Stimulated activated CD8-positive, alpha-beta memory T cell treated with anti-CD3 and anti-CD28 coated beads, Interleukin-4, amount 100 ng/mL, for 24 hours (primary cell): ENCODE measurements at places on chromosomes 11 and 22.

DNA sequence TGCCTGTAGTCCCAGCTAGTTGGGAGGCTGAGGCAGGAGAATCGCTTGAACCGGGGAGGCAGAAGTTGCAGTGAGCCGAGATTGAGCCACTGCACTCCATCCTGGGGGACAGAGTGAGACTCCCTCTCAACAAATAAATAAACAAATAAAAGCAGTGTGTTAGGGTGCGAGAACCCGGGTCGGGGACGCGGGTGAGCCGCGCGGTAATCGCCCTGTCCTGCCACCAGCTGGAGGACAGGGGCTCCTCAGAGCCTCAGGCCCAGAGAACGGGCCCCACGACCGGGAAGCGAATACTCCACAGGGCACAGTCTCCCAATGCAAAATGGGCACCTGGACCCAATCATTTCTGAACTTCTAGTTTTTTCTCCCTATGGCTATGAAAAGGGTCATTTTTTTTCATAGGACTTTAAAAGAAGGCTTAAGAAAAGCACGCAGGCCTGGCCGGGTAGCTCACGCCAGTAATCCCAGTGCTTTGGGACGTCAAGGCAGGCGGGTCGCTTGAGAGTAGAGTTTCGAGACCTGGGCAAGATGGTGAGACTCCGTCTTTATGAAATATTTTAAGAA, 744 bp upstream of the MCM5 start:
- no peak for DNase-seq

DNA sequence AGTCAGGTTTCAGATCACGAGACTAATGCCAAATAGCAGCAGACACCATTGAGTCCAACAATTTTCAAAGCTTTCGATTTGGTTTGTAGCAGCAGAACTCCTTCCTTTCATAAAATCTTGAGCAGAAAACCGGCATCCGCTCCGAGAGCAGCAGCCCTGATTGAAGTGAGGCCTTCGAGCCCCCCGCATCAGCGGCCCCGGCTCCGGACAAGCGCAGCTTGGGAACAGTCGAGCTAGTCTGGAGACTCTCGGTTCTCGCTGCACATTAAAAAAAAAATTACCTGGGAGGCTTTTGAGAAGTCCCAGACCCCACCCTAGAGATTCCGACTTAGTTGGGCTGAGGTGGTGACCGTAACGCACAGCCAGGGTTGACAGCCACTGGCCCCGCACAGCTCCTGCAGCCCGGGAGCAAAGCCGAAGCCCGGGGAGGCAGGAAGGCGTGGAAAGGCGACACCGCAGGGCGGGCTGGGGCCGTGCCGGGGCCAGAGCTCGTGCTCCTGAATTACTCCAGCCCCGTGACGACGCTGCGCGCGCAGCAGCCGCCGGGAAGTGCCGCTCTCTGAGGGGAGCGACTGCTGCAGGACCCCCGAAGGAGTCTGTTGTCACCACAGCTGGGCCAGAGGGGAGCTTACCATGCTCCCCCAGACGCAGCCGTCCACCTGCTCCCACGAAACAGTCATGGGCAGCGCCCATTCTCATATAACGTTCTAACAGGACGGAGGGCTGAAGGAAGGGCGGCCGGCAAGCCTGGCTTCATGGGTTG, 57.8 kb downstream of the SPATA19 start:
- no peak for DNase-seq

DNA sequence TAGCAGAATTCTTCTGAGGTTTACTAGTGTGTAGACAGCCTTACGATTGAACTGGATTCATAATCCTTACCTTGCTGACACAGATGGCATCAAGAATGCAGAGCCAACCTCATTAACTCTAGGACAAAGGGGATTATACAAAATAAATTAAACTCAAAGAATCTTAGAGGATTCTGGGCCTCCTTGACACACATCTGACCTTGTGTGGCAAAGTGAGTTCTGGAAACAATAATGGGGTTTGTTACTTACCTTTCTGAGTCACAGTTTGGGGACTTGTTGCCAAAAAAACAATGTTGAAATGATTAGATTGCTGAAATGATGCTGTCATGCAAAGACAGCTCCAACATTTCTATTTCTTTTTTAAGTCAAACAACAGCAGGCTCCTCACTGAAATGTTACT, 179.1 kb upstream of the ISX start:
- DNase-seq = no peak

- DNase-seq = no peak
Observed at GRCh38 chr11:78961937-78962701, 387.5 kb upstream of the NARS2 start.

DNA sequence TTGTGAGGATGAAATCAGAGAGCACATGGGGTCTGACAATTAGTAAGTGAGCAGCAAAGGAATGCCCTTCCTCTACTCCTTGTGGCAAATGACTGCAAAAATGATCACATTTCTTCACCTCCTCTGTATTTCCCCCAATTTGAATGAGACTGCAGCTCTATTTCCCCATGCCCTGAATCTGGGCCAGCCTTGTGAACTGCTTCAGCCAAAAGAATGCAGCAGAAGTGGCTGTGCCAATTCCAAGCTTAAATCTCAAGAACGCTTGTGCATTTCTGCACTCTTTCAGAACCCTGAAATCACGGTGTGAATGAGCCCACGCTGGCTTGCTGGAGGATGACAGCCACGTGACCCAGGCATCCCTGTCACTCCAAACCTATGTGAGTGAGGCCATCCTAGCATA, 9.9 kb downstream of the SLC43A3 start:
- no peak for DNase-seq

DNA sequence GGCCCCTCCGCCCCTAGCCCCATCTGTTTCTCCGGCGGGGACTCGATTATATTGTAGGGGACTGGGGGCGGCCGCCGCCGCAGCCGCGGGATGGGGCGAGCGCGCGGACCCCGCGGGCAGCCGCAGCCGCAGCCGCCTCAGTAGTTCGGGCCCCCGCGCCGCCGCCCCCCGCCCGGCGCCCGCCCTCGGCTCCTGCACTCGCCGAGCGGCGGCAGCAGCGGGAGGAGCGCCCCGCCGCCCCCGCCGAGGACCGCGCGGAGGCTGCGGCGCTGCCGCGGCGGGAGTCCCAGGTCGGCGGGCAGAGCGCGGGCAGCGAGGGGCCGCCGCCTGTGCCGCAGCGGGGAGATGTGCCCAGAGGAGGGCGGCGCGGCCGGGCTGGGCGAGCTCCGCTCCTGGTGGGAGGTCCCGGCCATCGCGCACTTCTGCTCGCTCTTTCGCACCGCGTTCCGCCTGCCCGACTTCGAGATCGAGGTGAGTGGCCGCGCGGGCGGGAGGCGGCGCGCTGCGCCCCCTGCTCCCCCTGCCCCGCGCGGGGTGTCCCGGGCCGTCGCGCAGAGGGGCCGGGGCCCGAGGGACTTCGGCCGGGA, at the start of gene CECR2:
TSS of gene CECR2 (plus strand) at position 22 of the 587 bp plus-strand sequence. CDS start at position 346, 324 bp downstream.
- DNase-seq = no peak
